ENCODE measurements at places on chromosomes 6 and 20. TPM values are rescaled to one million over a fixed set of nuclear protein-coding genes. Genes with fewer than 3 reads are reported as not detected.

- DNase-seq: no peak
These were observed 530 bp downstream of the GOPC start for GRCh38 chr6:117601811-117602150.

Gene ABRACL
- 35.4 TPM for total RNA-seq

- no peak for DNase-seq
These were observed 3.8 kb upstream of the NCOA5 start for GRCh38 chr20:46093531-46093930.

DNA sequence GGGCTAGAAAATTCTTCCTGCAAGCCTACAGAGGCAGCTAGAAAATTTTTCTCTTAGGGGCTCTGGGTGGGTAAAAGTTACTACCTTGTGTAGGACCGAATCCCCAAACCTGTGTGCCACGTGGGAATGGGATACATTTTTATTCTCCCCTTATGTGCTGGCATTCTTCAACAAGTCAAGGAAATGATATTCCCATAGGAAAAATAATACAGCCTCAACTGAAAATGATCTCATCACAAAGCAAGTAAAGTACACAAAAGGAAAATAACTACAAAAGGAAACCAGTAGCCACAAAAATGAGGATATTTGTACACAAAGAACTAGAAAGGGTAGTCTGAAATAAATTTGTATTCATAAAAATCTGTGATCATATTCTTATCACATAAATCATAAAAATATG lies 298.1 kb downstream of the LAMA2 start:
- DNase-seq: no peak

DNA sequence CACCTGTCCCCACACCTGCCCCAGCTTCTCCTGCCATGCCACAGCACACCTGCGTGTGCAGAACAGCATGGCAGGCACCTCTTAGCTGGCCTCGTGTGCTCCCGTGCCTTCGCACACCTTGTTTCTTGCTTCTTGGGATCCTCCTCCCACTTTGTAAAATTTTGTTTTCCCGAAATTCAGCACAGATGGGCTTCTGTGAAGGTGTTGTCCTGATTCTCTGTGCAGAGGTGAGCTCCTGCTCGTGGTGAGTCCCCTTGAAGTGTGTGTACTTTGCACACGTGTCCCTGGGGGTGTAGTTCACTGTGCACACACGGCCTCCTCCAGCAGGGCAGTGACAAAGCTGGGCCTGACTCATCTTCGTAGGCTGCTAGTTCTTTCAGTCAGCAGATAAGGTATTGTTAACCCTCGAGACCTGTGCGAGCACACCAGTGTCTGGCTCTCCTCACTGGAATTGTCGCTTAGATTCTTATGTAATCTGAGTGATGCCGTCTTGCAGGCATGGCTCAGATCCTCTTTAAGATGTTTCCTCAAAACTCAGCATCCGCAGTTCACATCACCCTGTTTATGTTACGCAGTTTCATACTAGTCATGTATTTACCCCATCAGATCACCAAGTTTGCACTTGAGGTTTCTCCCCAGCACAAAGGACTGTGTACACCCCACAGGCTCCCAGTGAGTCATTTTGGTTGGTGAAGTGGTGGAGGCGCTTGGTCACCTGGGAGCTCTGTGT lies 77.7 kb downstream of the CDYL start:
- no peak for DNase-seq

- no peak for DNase-seq
These were observed 258.9 kb downstream of the GJA1 start for GRCh38 chr6:121694389-121694788.

Gene TRPC4AP
- total RNA-seq: 86.7 TPM

- no peak for DNase-seq
These were observed 6.4 kb upstream of the ZBTB46 start for GRCh38 chr20:63837479-63837878.

DNA sequence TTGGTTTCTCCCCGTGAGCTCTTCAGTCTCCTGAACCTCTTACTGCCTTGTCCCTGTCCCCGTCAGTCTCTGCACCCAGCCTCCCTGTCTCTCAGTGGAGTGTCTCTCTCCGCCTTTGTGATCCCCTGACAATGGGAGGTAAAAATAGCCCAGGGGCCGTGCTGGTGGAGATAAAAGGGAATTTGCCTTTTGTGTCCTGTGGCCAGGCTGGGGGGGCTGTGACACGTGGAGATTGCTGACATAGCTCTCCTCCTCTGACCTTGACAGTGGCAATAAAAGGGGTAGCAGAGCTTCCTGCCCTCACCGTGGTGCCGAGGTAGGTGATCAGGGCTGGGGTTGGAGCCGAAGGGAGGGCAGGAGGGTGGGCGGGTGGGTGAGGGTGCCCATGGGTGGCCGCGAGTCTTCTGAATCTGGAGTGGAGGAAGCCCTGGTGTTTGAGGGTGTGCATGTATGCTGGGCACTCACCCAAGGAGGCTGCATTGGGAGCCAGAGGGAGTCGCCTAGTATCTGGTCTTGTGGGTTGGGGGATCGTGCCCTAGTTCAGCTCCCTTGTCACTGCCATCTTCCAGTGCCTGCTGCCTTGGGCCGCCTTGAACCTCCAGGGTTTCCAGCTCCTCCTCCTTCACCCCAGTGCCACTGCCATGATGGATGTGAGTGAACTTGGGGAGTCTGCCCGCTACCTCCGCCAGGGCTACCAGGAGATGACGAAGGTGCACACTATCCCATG lies 21.9 kb downstream of the MYH7B start:
- DNase-seq: no peak

Gene CGA
- total RNA-seq: not detected

- DNase-seq: no peak
These were observed 10.8 kb downstream of the CPNE1 start for GRCh38 chr20:35653893-35654292.

DNA sequence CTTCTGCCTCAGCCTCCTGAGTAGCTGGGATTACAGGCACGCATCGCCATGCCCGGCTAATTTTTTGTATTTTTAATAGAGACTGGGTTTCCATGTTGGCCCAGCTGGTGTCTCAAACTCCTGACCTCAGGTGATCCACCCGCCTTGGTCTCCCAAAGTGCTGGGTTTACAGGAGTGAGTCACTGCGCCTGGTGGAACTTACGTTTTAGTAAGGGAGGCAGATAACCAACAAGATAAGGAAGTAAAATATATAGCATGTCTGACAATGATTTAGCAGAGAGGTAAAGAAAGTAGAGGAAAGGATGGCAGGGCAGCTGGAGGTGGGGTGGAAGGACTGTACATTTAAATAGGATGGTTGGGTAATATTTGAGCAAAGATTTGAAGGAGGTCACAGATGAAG lies 12.8 kb upstream of the MYMX start:
- DNase-seq: peak; percentile 33

- DNase-seq: no peak
These were observed 6.7 kb upstream of the SLC4A11 start for GRCh38 chr20:3245711-3246110.

DNA sequence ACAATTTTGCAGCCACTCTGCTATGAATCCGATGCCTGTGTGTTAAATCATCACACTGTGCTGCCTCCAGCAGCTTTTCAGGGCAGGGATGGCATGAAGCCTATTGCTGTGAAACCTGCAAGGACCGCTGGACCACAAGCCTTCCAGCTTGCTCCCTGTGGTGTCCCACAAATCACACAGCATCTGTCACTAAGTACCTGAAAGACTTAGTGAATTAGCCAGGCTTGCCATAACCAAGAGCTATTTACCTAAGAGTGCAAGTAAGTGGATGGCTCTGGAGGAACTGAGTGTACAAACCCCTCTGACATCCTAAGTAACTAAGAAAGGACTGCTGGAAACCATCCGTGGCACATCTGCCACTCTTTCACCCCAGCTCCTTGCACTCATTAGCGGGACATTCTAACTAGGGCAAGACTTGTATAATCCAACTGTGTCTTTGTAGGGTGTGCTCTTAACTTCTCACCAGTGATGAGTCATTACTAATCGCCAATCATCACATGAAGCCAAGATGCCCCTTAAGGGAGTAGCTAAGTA lies 34.7 kb downstream of the FOXQ1 start:
- DNase-seq: no peak

GRCh38 chr6:47308552-47309290 lies 984 bp downstream of the TNFRSF21 start:
- DNase-seq: peak; percentile 45

Gene BMP2
- 4.3 TPM for total RNA-seq

DNA sequence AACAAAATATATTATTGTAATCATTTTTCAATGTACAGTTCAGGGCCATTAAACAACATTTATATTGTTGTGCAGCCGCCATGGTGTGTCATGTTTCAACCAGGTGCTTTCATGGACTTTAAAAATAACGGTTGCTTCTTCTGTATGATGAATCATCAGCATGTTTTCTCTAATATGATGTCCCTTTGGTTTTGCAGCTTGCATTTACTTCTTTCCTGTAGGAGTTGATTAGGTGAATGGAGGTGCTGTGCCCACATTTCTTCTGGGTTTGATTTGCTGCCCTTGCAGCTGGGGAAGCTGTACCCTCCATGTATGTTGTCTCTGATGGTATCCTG lies 54.9 kb upstream of the TULP4 start:
- DNase-seq: no peak

GRCh38 chr20:56400001-56400640 lies 7.7 kb downstream of the CSTF1 start:
- DNase-seq: peak; percentile 83

Gene SLC35D3
- total RNA-seq: not detected

DNA sequence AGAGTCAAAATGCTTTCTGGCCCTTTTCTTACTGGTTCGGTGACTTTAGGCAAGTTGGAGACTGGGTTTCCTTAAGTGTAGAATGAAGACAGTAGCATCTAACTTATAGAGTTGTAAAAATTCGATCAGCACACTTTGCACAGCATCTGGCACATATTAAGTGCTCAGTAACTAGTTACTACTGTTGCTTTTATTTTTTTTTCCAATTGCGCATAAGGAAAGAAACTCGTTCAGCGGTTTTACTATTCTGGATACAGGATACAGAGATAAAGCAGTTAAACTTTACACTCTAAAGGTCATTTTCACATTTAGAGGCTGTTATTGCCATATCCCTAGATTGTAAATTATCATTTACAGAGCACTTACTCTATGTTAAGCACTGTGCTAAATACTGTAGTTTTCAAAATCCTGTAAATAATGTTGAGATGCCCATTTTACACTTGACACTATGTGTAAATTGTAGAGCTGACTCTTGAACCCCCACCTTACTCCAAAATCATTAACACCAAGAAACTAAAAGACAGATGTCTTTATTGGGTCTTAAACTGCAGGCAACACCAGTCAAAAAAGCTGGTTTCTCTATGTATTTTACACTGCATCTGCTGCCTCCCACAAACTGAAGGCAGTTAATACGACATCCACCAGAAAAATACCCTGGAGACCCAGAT lies 886 bp downstream of the ROMO1 start:
- no peak for DNase-seq

Gene RCAN2
- total RNA-seq: 1.9 TPM

Gene PLN
- total RNA-seq: 5.2 TPM

DNA sequence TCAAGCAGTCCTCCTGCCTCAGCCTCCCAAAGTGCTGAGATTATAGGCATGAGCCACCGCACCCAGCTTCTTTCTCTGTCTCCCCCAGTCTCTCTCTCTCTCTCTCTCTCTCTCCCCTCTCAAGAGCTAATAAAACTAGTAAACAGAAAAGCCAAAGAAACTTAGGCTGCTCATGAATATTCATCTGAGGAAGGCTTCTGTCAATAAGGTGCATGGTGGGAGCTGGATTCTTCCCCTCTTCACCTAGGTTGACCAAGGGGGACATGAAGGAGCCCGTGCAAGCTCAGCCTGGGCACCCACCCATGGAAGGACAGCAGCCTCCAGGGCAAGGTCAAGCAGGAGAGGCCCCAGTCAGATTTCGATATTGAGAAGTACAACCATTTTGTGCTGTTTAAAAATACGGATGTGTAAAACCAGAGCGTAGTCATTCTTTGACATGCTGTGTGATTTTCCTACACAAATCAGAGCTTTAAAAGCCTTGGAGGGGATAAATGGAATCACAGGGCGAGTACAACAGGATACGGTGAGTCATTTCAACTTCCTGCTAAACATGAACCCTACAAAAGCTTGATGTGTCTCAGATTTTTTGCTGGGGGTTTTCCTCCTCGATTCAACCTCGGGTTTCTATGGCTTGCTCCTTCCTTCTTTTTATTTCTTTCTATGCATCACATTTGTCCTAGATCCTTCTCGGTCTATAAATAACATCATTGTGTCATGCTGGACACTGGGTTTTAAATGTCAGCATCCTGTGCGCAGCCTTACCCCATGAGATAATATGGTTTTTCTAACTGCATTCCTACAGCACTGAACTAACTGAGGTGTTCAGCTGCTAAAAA lies 368.9 kb upstream of the JARID2 start:
- peak; percentile 88 for DNase-seq

GRCh38 chr20:32522776-32523612 lies 62.1 kb downstream of the NOL4L start:
- DNase-seq: no peak

GRCh38 chr6:122735582-122735981 lies 43.9 kb upstream of the FABP7 start:
- DNase-seq: no peak

DNA sequence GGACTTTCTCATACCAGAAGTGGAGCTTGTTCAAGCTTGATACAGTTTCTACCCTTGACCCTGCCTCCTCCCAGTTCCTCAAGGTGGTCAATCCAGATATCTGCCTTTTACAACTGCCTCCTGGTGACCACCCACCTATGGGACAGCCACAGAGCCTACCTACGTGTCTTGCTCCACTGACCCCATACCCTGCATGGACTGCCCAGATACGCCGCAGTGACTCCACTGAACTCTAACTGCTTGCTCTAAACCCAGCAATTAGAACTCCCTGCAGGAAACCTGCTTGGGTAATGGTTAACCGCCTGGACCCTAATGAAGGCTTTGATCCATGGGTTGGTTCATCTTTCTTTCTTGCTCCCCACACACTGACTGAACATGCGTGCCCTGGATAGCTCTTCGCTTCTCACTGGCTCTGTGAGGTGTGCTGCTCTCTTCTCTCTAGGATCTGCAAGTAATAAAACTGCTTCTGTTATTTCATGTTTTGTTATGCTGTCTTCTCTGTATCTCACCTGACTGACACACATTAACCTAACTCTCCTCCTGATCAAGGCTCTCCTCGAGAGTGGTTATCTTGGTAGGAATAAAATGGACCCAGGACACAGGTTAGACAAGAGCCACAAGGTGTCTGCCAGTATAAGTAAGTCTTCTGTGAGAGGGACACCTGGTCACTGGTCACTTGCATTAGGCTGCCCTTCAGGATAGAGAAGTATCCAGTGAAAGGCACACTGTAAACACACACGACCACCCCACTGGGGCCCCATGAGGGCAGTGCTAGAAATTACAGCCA lies 79.2 kb downstream of the CHD6 start:
- DNase-seq: no peak

- DNase-seq: peak; percentile 93
These were observed 42.1 kb upstream of the CDH22 start for GRCh38 chr20:46350201-46350985.

GRCh38 chr6:46888578-46888977 lies 33.2 kb downstream of the ADGRF5 start:
- no peak for DNase-seq
